ENCODE measurements at places on chromosomes 16 and 17.

- DNase-seq: no peak
Measured at GRCh38 chr16:78246559-78246958, 147.1 kb downstream of the WWOX start.

GRCh38 chr17:4599505-4600281, 15.4 kb downstream of the SMTNL2 start:
- peak; percentile 6 for DNase-seq

GRCh38 chr17:68428498-68429172, 28.7 kb downstream of the WIPI1 start:
- DNase-seq: no peak

DNA sequence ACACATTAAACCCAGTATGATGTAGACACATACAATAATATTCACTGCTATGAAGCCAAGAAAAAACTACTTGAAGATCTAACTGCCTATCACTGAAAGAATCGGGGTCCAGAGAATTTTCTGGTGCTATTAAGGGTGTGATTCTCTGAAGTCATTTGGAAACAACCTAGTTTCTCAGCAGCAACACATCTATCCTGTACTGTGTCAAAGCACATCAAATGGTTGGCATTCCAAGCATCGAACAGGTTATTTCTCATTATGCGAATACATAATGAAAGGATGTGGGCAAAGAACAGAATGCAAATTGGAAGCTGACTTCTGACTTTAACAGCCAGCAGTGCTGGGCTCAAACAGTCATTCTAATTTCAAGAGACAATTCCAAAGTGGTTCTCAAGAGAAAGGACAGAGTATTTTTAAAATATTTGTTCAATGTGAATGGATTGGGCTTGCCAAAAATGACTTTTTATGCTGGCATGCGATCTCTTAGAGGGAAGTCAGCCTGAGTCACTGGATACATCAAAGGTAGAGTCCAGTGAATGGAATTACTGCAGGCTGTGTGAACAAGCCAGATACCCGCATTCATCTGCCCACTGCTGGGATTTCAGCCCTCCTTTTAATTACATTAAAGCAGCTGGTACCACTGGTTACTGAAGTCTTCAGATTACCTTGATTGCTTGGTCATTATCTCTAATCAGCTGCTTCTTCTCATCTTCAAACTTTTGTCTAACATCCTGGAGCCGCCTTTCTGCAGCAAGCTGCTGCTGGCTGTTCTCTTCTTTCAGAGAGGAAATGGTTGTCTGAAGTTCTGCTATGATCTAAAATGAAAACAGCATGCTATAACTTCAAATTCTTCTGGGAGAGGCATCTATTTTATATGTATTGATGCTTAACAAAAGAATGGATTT, 181.2 kb upstream of the AXIN2 start:
- DNase-seq: peak; percentile 84

DNA sequence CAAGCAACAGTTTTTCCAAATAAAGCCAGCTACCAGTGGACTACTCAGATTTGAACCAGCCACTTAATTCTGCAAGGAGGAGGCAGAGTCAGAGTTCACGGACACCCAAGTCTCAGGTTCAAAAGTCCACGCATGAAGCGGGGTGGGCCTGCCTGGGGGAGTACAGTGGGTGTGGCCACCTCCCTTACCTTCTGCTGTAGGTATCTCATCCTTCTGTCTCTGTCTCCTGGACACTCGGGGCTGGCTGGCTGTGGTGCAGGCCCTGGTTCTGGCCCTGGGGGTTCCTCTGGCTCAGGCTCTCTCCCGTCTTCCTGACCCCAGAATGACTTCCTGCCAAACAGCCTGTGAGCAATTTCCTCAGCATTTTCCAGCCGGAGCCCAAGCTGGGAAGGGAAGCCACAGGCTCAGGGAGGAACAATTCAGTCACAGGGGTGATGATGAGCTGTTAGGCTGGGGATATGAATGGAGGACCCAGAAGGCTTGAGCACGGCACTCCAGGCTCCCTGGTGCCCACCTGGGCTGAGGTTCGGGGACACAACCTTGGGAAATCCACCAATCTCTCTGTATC, 101.9 kb downstream of the LITAF start:
- DNase-seq: peak; percentile 58

Data from iris pigment epithelial cell (primary cell).